ENCODE measurements at places on chromosomes 6 and 20. TPM values are rescaled to one million over a fixed set of nuclear protein-coding genes. Genes with fewer than 3 reads are reported as not detected.

DNA sequence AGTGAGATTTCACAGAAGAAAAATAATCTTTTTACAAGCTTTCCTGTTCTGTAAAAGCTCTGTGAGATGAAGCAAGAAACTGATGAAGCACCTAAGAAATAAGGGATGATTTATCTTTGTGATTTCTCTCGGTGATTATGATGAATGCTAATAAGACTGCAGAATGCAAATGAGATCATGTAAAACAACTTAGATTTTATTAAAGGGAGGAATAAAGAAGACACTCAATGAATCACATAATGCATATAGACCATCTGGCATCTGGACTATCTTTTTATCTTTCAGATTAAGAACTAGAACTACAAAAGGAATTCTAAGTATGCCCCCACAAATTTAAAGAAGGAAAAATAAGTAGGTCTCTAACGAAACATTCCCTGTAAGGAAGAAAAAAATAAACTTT lies 361.5 kb upstream of the OPRM1 start:
- DNase-seq: no peak

The PGC gene
- not detected for total RNA-seq

GRCh38 chr20:46755483-46756413 lies 46.3 kb downstream of the SLC2A10 start:
- no peak for DNase-seq

GRCh38 chr6:113855500-113856374 lies 1.4 kb upstream of the MARCKS start:
- peak; percentile 44 for DNase-seq

- DNase-seq: no peak
Observed at GRCh38 chr6:125932451-125932795, 24.1 kb upstream of the HINT3 start.

The KLHDC3 gene
- 147 TPM for total RNA-seq

GRCh38 chr20:31595654-31596411 lies 9.3 kb upstream of the ID1 start:
- peak; percentile 91 for DNase-seq
